ENCODE measurements at places on chromosomes 7 and 10. TPM values are rescaled to one million over a fixed set of nuclear protein-coding genes. Genes with fewer than 3 reads are reported as not detected.

Gene CTAGE8
- 5.3 TPM for total RNA-seq

Gene PILRA
- 3.2 TPM for total RNA-seq

Gene YAE1
- total RNA-seq: 27.2 TPM

Gene BTAF1
- 59.1 TPM for total RNA-seq

Gene MSMB
- total RNA-seq: 4.8 TPM

Gene AASS
- 33.1 TPM for total RNA-seq

Gene CPXM2
- total RNA-seq: 4.9 TPM

Gene PDE6C
- total RNA-seq: not detected

Gene AKR1D1
- not detected for total RNA-seq

Gene CHST15
- total RNA-seq: 16.5 TPM

Gene SORCS1
- total RNA-seq: 1.9 TPM

Gene ATG9B
- 15.4 TPM for total RNA-seq

Gene SLC16A12
- 1.7 TPM for total RNA-seq

Gene OR6B1
- total RNA-seq: not detected

Gene SPDYE11
- total RNA-seq: 0.10 TPM

Gene CYP2C19
- 0.69 TPM for total RNA-seq

Gene ANKRD61
- total RNA-seq: not detected

Gene SPDYE5
- not detected for total RNA-seq

Gene RSPH10B2
- 0.30 TPM for total RNA-seq

Gene SVOPL
- total RNA-seq: 0.59 TPM

Gene ACTL6B
- not detected for total RNA-seq

Gene RBP3
- not detected for total RNA-seq

Gene AKR1C2
- 4.5 TPM for total RNA-seq

Gene SH2D4B
- total RNA-seq: 0.20 TPM

Gene TEX47
- total RNA-seq: not detected

Gene DBF4
- total RNA-seq: 11.4 TPM

Gene FKBP9
- total RNA-seq: 194 TPM

Gene LHFPL3
- total RNA-seq: 0.39 TPM
